SIG-M5 (cell line): ENCODE measurements at places on chromosomes 3 and 15.

- DNase-seq: no peak
Observed at GRCh38 chr3:134034005-134034785, 4.5 kb upstream of the SLCO2A1 start.

GRCh38 chr15:99149366-99149765 lies 44.5 kb downstream of the SYNM start:
- no peak for DNase-seq

GRCh38 chr3:63980019-63980418 lies 43.3 kb downstream of the PSMD6 start:
- DNase-seq: no peak

GRCh38 chr15:68699881-68700454 lies 120.7 kb downstream of the ANP32A start:
- DNase-seq: no peak

DNA sequence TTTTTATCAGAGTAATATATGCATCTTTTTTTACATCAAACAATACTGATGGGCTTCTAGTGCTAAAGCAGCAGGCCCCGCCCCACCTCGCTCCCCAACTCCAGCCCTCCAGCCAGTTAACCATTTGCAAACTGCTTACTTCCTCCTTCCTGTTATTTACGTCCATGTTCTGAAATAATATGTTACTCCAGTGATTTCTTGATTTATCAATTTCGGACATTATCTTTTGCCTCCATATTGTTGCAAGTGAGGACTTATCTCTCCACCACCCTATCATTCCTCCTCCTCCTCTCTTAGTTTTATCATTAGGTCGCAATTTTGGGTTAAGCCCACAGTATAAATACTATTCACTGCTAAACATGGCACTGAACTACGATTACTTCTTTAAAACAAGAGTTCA lies 39.5 kb downstream of the ZNF710 start:
- no peak for DNase-seq

GRCh38 chr3:123842711-123843110 lies 41.4 kb downstream of the MYLK start:
- no peak for DNase-seq

DNA sequence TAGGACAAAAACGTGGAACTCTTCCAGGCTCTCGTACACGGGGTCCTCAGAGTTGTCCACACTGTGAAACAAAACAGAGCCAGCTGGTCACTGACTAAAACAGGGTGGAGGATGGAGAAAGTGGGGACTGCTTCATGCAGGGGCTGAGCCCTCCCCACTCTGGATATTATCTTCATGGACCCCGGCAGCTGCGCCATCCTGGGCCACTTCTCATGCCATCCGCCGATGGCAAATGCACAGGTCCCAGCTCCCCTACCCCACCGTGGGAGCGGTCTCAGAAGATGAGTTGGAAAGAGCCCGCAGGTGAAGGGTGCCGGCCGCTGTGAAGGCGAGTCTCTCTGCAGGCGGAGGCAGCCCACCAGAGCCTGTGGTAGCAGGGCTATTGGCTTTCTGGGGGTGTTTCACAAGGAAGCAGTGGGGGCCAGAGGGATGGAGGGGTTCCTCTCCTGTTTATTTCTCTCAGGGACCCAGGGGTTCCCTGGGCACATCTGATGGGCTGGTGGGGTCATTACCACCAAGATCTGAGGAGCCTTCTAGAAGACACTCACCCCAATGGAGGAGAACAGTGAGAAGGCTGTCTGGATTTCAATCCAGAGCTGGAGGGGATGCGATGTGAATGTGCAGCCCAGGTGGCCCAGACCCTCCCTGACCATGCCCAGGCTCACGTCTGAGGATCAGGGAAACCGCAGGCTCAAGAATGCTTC lies 177.3 kb downstream of the KLF13 start:
- no peak for DNase-seq
